Mesothelial cell of epicardium (in vitro differentiated cells): ENCODE measurements at places on chromosomes 7 and 10.

DNA sequence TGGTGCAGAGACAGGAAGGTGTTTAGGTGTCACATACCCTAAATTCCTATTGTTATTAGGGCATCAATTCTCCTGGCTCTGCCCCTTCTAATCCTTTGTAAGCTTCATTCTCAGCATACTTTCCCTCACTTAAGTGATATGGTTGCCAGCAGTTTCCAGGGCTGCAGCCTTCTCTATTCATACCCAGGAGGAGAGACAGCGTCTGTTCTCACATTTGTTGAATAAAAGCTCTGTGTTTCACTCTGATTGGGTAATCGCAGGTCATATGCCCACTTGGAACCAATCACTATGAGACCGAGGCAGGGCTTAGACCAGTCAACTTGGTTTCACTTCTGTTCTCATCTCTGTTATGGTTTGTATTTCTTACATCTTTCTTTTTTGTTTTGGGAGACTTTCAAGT is 109.6 kb upstream of the MTPN start:
- DNase-seq: no peak

DNA sequence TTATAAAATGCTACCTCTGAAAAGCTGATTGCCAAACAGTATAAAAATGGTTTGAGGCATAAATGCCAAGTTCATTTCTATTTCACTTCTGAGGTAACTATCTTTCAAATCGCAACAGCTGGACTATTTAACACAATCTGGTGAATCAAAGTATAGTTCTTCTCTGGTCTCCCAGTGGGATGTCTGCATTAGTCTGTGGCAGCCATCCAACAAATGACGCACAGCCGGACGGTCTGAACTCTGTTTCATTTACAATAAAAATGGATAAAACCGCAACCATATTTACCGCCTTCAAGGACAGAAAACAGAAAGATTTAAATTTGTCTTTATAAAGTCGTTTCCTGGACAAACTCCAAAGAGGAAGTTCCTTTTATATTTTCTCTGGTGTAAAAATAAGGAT is 41.9 kb downstream of the ENO4 start:
- DNase-seq: peak; percentile 73

DNA sequence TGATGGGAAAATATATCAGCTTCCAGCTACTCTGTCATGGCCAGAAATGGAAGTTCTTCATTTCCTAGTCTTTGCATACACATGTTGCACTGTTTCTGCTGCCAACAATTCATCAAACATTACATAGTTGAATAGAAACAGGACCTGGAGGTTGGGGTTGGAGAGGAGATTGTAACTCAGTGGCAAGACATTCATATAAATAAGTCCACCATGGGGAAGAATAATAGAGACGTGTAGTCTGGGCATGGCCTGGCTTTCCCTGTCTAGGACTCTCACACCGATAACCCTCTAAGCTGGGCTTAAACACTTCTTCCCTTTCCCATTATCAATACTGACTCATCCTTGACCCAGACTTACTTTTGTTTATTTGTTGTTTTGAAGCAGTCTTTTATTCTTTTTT is 155.7 kb downstream of the PLPP4 start:
- DNase-seq: no peak

- no peak for DNase-seq
Measured at GRCh38 chr7:25371972-25372371, 143.7 kb upstream of the NPVF start.

- DNase-seq: no peak
Measured at GRCh38 chr7:156307193-156307592, 333.4 kb upstream of the RNF32 start.

GRCh38 chr10:1595242-1595600 is 142.1 kb downstream of the ADARB2 start:
- no peak for DNase-seq

DNA sequence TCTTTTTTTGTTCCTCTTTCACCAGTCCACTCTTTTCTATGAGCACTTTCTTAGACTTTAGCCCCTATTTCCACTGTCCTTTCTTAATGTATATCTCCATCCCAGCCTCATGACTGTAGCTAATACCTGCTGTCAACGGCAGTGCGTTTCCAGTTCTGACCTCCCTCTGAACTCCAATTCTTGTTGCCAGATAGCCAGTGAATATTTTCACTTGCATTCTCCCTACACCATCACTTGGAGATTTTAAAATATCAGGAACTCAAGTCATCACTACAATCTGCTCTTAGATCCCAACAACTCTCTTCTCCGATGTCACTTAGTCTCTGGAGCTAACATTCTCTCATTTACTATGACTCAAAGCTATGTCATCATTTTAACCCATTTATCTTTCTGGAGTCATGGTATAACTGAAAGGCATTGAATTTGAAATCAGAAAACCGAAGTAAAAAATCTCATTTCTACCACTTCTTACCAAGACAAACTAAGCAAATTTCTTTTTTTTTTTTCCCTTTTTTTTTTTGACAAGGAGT is 5.1 kb upstream of the SLC16A12 start:
- DNase-seq: no peak

DNA sequence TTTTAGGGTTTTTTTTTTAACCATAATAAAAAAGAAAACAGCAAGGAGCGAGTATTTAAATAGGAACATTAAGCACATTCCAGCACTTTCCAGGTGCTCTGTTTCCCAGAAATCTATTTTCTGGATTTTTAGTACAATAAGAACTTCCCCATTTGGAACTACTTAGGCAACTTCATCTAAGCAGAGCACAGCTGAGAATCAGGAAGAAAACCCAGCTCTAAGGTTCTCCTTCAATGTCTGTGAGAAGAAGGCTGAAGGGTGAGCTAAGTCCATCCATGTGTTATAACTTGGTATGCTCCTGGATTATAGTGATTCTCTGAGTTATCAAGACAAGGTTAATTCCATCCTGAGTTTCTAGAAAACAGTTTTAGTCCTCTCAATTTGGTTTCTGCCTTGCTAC is 181.9 kb downstream of the CYP26A1 start:
- no peak for DNase-seq

GRCh38 chr10:124453960-124454610 is 4.2 kb upstream of the NKX1-2 start:
- DNase-seq: no peak

GRCh38 chr7:107948645-107949442 is 54.1 kb downstream of the LAMB1 start:
- no peak for DNase-seq

DNA sequence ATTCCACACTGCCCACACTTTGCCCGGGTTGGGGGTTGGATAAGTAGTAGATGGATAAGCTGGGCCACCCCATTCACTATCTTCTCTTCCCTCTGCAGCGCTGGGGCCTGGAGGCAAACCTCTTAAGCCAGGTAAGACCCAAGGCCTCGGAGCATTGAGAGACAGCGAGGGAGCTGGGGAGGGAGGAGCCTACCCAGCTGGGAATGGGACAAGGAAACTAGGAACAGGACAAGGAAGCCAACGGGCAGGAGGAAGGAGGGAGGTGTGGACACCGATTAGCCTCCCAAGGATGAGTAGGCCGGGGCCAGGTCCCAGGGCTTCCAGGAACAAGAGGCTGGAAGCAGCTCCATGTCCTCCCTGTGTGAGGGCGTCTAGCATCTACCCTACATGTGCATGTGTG is 9.6 kb downstream of the ELN start:
- DNase-seq: no peak

DNA sequence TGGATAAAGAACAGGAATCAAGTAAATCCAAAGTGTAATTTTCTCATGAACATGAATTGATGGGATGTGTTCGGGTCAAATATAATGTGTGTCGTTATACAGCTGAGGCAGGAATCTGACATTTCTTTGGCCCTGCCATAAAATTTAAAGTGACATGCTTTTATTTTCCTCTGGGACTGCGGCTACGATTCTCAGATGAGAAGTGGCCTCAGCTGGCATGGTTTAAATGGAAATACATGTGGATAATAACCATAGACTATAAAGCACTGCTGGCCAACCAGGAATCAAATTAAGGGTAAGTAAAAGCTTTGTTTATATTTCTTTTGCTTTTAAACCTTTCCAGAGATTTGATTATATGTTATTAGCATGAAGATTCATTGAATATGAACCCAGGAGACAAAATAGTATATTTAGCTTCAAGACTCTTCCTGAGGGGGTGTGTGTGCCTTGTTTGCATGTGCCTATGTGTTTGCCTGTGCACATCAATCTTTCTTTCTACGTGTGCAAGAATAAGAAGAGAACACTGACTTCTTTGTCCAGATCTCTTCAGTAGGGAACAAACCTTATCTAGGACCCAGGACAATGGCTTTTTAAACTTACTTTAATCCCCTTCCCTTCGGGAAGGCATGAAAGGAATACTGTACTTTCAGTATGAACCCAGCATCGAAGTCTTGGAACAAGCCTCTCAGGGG is 629.0 kb upstream of the PFKP start:
- DNase-seq: no peak

GRCh38 chr10:110242511-110242910 is 35.1 kb downstream of the MXI1 start:
- DNase-seq: no peak

- DNase-seq: no peak
Measured at GRCh38 chr7:139055674-139056073, 19.8 kb upstream of the ZC3HAV1L start.

DNA sequence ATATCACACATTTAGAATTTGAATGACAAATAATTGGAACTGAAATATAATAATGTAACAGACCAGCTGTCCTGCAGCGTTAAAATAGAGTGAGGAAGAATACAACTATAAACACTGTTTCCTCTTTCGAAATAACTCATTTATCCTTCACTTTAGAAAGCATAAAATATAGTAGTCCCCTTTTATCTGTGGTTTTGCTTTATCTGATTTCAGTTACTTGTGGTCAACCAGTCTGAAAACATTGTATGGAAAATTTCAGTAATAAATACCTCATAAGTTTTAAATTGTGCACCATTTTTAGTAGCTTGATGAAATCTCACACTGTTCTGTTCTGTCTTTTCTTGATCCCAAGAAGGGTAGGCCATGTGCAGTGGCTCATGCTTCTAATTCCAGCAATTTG is 31.7 kb downstream of the POLR1F start:
- no peak for DNase-seq

DNA sequence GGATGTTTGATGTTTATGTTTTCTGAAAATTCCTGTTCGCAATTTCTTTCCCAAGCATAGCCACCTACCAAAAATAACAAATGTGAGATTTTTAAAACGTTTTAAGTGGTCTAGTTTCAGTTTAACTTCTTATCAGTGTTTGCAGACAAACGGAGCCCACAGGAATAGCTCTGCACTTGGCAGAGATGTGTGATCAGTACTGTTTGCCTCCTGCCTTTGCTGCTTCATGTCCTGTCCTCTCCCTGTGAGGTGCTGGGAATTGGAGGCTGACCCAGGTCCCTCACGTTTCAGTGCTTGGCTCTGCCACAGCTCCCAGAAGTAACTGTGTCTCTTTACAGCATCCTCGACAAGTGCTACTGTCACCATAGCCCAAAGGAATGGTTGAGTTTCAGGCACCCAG is 1.2 kb downstream of the UCN3 start:
- DNase-seq: no peak

DNA sequence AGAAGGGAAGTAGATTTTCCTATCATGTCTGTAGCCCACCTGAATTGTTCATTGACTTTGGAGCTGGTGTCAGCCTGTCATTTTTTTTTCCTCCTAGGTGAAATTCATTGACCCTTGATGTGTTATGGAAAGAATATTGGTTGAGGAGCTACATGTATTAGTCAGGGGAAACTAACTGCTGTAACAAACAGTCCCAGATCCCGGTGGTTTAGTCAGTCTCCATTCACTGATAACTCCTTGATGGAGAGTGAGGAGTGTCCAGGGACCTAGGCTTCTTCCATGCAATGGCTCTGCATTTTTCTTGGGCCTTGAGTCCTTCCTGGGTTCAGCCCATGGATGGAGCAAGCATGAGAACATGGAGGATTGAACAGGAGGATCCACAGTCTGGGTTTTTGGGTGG is 643.2 kb downstream of the LRMDA start:
- DNase-seq: no peak

- no peak for DNase-seq
Measured at GRCh38 chr7:127833641-127834040, 181.6 kb downstream of the SND1 start.

- no peak for DNase-seq
Measured at GRCh38 chr7:32152576-32152975, 82.4 kb upstream of the PDE1C start.

- DNase-seq: no peak
Measured at GRCh38 chr7:1059200-1060091, 15.1 kb downstream of the GPR146 start.

DNA sequence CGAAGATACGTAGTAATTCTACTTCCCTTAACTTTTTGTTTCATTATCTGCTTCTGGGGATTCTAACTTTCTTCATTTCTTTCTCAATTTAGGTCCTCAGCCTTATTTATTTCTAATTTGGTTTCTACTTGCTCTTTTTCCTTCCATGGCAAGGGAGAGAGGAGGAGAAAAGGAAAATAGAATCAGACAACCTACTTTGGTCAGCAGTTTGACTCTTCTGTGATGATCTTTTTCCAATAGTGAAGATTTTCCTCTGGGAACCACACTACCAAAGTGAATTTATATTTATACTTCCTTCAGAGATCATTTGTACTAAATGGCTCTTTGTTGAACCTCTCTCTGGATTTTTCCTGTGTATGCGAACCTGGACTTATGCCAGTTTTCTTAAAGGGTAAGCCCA is 90.2 kb downstream of the TMEM26 start:
- DNase-seq: no peak

DNA sequence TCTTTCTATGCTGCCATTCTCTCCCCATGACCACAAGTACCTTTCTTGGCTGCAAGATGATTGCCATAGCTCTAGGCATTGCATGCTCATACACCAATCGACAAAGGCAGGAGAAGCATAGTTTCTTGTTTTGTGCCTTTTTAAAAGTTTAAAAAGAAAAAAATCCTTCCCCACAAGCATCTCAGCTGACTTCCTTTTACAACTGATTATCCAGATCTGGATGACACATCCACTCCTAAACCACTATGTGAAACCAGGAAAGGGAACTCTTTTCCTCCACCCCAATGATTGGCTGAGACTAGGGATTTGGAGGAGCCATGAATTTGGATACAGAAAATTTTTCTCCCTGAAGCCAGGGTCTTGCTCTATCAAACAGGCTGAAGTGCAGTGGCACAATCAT is 14.5 kb upstream of the LRRC4 start:
- no peak for DNase-seq

DNA sequence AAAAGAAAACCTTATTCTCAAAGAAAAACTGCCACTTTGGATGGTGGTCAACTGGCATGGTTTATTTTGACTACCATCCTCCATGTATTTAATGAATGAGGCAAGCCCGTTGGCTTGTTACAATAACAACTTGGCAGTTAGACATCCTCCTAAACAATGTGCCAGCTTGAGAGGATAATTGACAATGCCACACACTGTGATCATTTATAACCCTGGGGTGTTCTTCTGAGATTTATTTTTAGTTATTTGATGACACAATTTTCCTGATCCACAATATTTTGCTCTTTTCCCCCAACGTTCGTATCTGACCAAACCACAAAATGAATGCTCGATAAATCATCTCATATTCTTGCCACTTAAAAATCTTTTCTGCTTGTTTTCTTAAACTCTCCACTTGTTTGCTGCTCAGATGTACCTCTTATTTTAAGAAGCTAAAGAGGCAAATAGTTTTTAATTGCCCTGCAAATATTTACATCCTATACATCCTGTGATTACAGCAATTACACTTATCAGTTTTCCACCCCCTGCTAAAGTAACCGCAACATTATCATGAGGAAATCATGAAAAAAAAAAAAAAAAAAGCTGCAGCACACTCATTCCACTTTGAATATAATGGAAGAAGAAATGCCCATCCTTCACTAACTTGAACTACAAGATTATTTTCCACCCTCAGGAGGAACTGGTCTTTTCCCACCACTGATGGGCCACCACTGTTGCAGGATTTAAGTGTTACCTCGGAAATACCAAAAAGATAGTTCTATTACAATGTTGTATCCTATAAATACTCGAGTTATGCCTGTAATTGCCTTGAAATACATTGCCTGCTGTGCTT is 119.9 kb downstream of the MBL2 start:
- DNase-seq: no peak
